ENCODE measurements at places on chromosomes 3 and 15.

DNA sequence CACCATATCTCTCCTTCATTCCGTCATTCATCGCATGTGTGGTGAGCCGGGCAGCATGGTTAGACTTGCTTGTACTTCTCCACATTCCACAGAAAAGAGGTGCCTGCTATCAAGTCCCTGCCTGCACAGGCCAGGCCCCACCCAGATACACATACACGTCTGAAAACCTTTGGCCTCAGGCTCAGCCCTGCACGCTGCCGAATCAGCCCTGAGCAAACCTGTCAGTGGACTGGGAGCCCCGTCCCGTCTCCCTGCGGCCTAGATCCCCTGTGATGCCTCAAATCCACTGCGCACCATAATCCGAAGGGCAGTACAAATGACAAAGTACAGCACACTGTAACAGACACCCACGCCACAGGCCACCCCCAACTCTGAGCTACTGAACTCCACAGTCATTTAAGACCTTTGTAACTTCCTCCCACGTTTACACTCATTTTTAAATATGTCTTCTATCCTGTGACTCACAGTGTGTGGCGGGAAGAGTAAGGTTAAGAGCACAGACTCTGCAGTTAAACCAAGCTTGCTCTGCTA is 67.1 kb downstream of the MB21D2 start:
- peak overlapping the region; percentile 40 for H3K27ac ChIP-seq
- H3K36me3 ChIP-seq: no peaks in the 10 kb centered on the region
- peaks cover 5% of the 10 kb centered on the region for H3K4me1 ChIP-seq
- H3K4me3 ChIP-seq: no peak overlapping the region
- H3K27me3 ChIP-seq: no peaks in the 10 kb centered on the region

- peaks cover 5% of the 10 kb centered on the region for H3K27me3 ChIP-seq
- no peak for DNase-seq
- H3K4me3 ChIP-seq: no peak overlapping the region
Measured at GRCh38 chr15:33028495-33028894, 166.0 kb downstream of the FMN1 start.

DNA sequence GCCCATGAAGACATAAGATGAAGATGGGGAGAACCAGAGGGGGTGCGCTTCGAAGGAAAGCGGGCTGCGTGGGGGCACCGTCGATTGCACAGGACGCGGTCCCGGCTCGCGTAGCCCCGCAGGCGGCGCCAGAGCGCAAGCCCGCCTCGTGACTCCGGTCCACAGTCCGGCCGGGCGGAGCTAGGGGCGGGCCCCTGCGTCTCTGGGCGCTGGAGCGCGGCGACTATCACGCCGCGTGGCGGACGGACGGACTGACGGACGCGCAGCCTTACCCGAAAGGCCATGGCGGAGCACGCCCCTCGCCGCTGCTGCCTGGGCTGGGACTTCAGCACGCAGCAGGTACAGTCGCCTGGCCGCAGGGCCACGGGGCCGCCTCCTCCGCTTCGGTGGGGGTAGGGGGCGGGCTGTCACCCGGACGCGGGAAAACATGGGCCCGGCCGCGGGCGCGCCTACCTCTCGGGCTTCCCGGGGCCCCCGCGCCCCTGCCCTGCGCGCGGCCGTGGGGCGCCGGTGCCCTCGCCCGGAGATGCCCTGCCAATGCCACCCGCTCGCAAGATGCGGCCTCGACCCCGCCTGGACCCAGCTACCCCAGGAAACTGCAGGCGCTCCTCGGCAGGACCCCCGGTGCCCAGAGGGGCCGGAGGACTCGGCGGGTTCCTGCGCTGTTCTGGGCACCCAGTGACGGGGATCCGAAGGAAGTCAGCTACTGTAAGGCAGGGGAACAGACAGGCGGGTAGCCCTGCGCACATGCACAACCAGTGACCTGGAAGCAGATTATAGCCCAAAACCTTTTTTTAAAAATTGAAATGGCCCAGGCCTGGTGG is at the start of gene XYLB:
Gene XYLB, plus strand, starts transcription at position 199 of the 824 bp plus-strand sequence. Its CDS starts 84 bp downstream, at position 283.
- peak within 1 kb of the TSS; percentile 35 for H3K27ac ChIP-seq
- H3K4me1 ChIP-seq: no peaks in the 10 kb centered on the region
- peak within 1 kb of the TSS; percentile 78 for H3K4me3 ChIP-seq
- peak; percentile 90 for DNase-seq

- peaks cover 16% of the 10 kb centered on the region for H3K4me1 ChIP-seq
- no peak for DNase-seq
- H3K36me3 ChIP-seq: peaks cover 5% of the 10 kb centered on the region
- H3K4me3 ChIP-seq: no peak overlapping the region
- peaks cover 45% of the 10 kb centered on the region for H3K27me3 ChIP-seq
Measured at GRCh38 chr3:158093526-158093925, 12.7 kb downstream of the SHOX2 start.

DNA sequence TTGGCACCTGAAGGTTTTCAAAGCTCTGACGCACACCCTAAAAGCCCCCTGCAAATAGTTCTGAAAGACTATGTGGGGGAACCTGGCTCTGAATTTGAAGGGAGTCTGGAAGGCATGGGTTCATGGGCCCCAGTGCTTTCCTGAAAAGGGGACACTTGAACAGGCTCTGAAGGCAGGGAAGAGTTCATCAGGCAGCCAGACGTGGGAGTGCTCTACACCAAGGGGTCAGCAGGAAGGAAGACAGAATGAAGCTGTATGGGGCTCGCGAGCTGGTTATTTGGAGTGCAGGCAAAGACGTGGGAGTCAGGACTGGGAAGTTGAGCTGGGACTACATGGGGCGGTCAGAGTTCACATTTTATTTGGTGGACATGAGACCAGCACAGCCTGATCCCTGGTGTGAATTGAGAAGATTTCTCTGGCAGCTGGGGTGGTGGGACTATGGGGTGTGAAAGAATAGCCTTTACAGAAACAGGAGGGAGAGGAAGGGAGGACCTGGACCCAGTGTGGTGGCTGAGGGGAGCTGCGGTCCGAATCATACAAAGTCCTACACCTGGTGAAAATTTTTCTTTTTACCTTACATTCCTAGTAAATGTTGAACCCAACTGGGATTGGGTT is 12.6 kb downstream of the ABHD6 start:
- H3K4me1 ChIP-seq: peaks cover 10% of the 10 kb centered on the region
- DNase-seq: no peak
- H3K27ac ChIP-seq: no peak overlapping the region
- H3K4me3 ChIP-seq: no peak overlapping the region
- H3K36me3 ChIP-seq: no peaks in the 10 kb centered on the region

DNA sequence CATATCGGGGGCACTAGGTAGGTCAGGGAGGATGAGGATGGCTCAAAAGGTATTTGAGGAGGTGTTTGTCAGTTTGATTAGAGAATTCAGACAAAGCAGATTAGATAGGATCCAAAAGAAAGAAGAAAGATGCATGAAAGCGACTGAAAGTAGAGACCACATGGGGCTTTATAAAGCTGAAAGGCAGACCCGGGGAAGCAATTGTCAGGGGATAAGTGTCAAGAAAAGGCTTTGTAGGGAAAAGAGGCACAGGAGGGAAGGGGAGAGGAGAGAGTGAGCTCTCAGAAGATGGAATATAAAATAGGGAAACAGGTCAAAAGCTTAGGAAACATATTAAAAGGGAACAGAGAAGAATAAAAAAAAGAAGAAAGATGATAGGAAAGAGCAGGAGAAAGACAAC is 308.2 kb upstream of the RORA start:
- no peaks in the 10 kb centered on the region for H3K4me1 ChIP-seq
- H3K4me3 ChIP-seq: no peak overlapping the region
- no peak overlapping the region for H3K27ac ChIP-seq
- H3K27me3 ChIP-seq: peaks cover 15% of the 10 kb centered on the region
- DNase-seq: no peak

DNA sequence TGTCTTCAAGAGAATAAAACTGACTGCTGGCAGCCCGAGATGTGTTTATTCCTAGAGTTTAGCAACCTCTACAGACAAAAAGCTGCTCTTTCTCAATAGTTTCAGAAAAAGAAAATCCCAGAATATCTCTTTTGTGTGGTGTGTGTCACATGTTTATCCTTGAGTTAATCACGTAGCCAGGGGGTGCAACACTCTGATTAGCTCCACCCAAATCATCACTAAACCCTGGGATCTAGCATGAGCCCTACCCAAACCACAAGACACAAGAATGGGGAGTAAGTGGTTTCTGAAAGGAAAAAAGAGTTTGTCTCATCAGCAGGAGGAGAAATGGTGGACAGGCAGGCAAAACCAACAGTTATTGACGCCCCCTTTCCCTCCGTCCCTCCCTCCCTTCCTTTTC is 78.5 kb upstream of the AGBL1 start:
- DNase-seq: no peak
- peaks cover 16% of the 10 kb centered on the region for H3K27me3 ChIP-seq
- H3K4me3 ChIP-seq: no peak overlapping the region
- H3K27ac ChIP-seq: no peak overlapping the region
- H3K36me3 ChIP-seq: no peaks in the 10 kb centered on the region
- no peaks in the 10 kb centered on the region for H3K4me1 ChIP-seq

GRCh38 chr3:141308588-141309218 is 59.6 kb upstream of the ZBTB38 start:
- H3K4me3 ChIP-seq: no peak overlapping the region
- peaks cover 34% of the 10 kb centered on the region for H3K4me1 ChIP-seq
- H3K27me3 ChIP-seq: no peaks in the 10 kb centered on the region
- H3K27ac ChIP-seq: no peak overlapping the region

- H3K27me3 ChIP-seq: peaks cover 44% of the 10 kb centered on the region
- H3K36me3 ChIP-seq: no peaks in the 10 kb centered on the region
- H3K27ac ChIP-seq: no peak overlapping the region
- H3K4me1 ChIP-seq: no peaks in the 10 kb centered on the region
- DNase-seq: no peak
Measured at GRCh38 chr15:26066896-26067295, 203.8 kb upstream of the ATP10A start.

GRCh38 chr3:43019826-43020225 is 40.7 kb downstream of the GASK1A start:
- peaks cover 4% of the 10 kb centered on the region for H3K36me3 ChIP-seq
- no peak overlapping the region for H3K27ac ChIP-seq
- peaks cover 40% of the 10 kb centered on the region for H3K4me1 ChIP-seq
- no peak overlapping the region for H3K4me3 ChIP-seq

DNA sequence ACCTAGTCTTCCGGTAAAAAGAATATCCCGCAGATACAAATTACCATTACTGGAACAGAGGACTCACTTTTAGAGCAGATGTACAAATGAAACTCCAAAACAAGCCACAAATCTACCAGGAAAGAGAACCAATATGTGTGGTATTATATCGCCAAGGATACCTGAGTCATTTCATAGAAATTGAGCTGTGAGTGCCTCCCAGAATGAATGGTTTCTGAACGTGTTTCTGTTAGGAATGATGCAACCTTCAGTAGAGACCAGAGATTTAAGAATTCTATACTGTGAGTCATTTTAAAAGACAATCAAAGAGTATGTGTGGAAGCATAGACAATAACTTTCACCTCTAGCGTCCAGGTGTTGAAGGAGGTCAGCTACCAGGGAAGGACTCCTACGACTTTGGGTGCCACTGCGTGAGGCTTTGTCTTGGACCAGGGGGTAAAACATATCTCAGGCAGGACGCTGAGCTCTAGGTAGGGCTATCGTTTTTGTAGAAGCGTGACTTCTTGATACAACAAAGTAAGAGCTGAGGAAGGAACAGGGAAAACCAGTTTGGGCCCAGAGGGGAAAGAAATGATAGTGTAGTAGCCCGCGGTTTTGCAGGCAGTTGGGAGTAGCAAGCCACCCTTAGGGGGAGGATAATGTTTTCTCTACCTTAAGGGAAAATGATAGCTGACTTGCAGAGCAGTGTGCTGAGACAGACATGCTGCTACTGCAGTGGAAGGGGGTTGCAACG is 210.4 kb downstream of the TP63 start:
- no peaks in the 10 kb centered on the region for H3K36me3 ChIP-seq
- DNase-seq: no peak
- no peaks in the 10 kb centered on the region for H3K4me1 ChIP-seq
- peaks cover 8% of the 10 kb centered on the region for H3K27me3 ChIP-seq
- H3K4me3 ChIP-seq: no peak overlapping the region
- no peak overlapping the region for H3K27ac ChIP-seq

- DNase-seq: no peak
- no peaks in the 10 kb centered on the region for H3K4me1 ChIP-seq
- no peak overlapping the region for H3K4me3 ChIP-seq
Measured at GRCh38 chr3:174710612-174711011, 148.5 kb upstream of the NAALADL2 start.

GRCh38 chr3:109353057-109353456 is 15.7 kb upstream of the DPPA4 start:
- H3K4me3 ChIP-seq: no peak overlapping the region
- H3K27me3 ChIP-seq: peaks cover 7% of the 10 kb centered on the region
- H3K36me3 ChIP-seq: no peaks in the 10 kb centered on the region
- no peak overlapping the region for H3K27ac ChIP-seq

DNA sequence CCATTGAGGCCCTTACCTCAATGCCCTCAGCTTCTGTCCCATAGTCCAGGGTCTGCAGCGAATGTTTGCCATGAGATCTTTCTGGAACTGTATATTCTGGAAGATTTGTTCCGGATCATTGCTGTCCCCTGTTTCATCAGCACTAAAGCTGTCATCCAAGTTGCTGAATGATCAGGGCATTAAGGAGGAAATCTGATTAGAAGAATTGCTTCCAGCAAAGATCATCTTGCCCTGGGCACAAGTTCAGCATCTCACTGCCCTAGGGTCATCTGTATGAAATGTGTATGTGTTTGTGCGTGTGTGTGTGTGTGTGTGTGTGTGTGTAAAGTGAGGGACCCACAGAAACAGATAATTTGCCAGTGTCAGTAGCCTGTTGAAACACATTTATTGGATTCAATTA is 1.4 kb downstream of the TMC3 start:
- no peak overlapping the region for H3K27ac ChIP-seq
- H3K4me3 ChIP-seq: no peak overlapping the region
- no peak for DNase-seq
- no peaks in the 10 kb centered on the region for H3K36me3 ChIP-seq
- no peaks in the 10 kb centered on the region for H3K4me1 ChIP-seq

GRCh38 chr15:29382862-29383261 is 113.2 kb upstream of the NSMCE3 start:
- no peaks in the 10 kb centered on the region for H3K27me3 ChIP-seq
- H3K4me3 ChIP-seq: no peak overlapping the region
- H3K27ac ChIP-seq: no peak overlapping the region

GRCh38 chr3:99526921-99527320 is 111.5 kb upstream of the COL8A1 start:
- no peaks in the 10 kb centered on the region for H3K4me1 ChIP-seq
- H3K27me3 ChIP-seq: no peaks in the 10 kb centered on the region
- no peak for DNase-seq
- H3K4me3 ChIP-seq: no peak overlapping the region
- no peak overlapping the region for H3K27ac ChIP-seq

- H3K27ac ChIP-seq: no peak overlapping the region
- no peak overlapping the region for H3K4me3 ChIP-seq
- H3K27me3 ChIP-seq: no peaks in the 10 kb centered on the region
- H3K36me3 ChIP-seq: no peaks in the 10 kb centered on the region
- DNase-seq: no peak
- no peaks in the 10 kb centered on the region for H3K4me1 ChIP-seq
Measured at GRCh38 chr3:89586256-89586655, 478.8 kb downstream of the EPHA3 start.
